ENCODE measurements at places on chromosomes 16 and 17. TPM values are rescaled to one million over a fixed set of nuclear protein-coding genes. Genes with fewer than 3 reads are reported as not detected.

GRCh38 chr16:24309258-24310142 lies 53.4 kb downstream of the CACNG3 start:
- no peaks in the 10 kb centered on the region for H3K27me3 ChIP-seq
- no peak overlapping the region for H3K27ac ChIP-seq
- H3K36me3 ChIP-seq = no peaks in the 10 kb centered on the region
- no peak for DNase-seq
- H3K4me1 ChIP-seq = no peaks in the 10 kb centered on the region
- H3K4me3 ChIP-seq = no peak overlapping the region

GRCh38 chr16:86783636-86784626 lies 205.6 kb downstream of the FOXL1 start:
- no peak overlapping the region for H3K4me3 ChIP-seq
- no peak for DNase-seq
- no peaks in the 10 kb centered on the region for H3K4me1 ChIP-seq
- no peaks in the 10 kb centered on the region for H3K36me3 ChIP-seq
- H3K27ac ChIP-seq = no peak overlapping the region

Gene KRTAP4-5
- not detected for total RNA-seq

Gene NKIRAS2
- total RNA-seq = 12.5 TPM

DNA sequence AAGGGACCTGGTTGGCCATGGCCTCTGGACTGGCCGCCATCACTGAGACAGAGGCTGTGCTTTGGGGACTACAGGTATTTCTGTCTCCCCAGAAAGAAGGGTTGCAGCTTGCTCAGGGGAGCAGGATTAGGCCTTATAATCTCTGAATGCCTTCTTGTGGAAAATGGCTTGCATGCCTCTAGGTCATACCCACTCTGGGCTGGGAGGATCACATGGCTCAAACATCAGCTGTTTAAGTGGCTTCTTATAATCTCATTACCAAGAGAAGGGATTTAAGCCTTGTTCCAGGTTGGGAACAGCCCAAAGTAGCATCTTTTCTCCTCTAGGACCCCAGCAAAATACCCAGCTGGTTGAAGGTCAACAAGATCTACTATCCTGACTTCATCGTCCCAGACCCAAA lies 19.1 kb downstream of the LIG3 start:
- no peak for DNase-seq
- H3K27me3 ChIP-seq = no peaks in the 10 kb centered on the region
- no peak overlapping the region for H3K4me3 ChIP-seq
- peaks cover 8% of the 10 kb centered on the region for H3K4me1 ChIP-seq
- H3K27ac ChIP-seq = no peak overlapping the region

Gene BIRC5
- 0.41 TPM for total RNA-seq
